Stimulated activated CD4-positive, alpha-beta T cell treated with anti-CD3 and anti-CD28 coated beads, TNF-alpha, amount 100 ng/mL, for 24 hours (primary cell): ENCODE measurements at places on chromosomes 1 and 21.

DNA sequence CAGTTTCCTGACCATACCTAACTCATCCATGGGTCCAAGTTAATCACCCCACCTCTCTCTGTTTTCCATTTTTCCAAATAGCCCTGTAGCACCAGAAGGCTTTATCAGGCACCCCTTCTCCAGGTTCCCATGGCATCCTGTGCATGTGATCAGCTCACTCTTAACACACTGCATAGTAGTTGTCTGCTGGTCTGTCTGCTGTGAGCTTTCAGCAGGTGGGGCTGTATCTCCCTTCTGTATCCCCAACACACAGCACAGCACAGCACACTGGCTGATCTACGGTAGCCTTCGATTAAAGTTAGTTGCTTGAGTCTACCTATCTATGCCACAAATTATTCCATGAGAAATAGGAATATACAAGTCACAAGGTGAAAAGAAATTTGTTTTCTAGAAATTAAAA, 54.3 kb upstream of the C1orf198 start:
- DNase-seq = no peak

DNA sequence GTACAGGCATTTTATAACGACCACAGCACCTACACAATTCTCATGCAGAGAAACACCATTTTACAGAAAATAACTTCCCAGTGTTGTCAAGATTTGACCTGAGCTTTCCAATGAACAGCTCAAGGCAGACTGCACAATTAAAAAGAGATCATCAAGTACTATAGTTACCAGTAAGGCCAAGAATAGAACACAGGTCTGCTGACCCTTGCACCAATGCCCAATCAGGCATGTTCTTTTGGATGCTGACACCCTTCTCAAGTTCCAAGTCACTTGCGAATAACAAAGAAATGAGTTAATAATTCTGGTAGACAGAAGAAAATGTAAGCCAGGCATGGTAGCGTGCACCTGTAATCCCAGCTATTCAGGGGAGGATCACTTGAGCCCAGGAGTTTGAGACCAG, 101.9 kb downstream of the SLC45A1 start:
- DNase-seq = no peak

DNA sequence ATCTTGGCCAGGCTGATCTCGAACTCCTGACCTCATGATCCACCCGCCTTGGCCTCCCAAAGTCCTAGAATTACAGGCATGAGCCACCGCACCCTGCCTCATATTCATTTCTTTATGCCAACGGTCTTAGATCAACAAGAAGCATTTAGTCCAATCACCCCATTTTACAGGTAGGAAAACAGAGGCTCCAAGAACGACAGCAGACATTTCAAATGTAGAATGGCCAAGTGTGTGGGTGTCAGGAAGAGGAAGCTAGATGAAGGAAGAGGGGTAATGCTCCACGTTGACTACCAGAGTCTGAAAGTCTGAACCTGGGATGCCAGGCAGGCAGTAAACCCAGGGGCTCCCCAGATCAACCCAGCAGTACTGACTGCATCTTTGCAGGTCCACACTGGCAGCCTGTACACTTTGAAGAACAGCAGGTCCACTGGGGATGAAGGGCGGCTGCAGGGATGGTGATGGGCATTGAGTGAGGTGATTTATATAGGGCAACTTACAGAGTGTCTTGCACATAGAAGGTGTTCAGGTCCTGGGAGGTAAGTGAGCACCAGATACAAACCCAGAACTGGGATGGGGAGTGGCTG, 120.2 kb downstream of the EPHB2 start:
- no peak for DNase-seq

- no peak for DNase-seq
Observed at GRCh38 chr1:115355069-115355468, 17.0 kb upstream of the NGF start.

DNA sequence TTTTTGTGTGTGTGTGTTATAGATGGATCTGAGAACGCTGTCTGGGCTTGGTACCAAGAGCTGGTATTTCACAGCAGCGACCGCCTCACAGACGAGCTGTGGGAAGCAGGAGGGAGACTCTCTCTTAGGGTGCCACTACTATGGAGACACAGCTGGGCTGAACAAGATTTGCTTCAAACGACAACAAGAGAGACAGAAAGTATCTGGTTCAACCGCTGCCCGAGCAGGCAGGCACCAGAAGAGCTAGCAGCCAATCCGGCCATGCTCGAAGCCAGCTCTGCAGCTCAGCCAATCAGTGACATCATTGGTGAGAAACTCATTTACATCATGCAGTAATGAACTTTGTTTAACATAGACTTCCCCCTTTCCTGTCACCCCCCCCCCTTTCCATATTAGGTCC, 341.3 kb downstream of the USP25 start:
- no peak for DNase-seq

DNA sequence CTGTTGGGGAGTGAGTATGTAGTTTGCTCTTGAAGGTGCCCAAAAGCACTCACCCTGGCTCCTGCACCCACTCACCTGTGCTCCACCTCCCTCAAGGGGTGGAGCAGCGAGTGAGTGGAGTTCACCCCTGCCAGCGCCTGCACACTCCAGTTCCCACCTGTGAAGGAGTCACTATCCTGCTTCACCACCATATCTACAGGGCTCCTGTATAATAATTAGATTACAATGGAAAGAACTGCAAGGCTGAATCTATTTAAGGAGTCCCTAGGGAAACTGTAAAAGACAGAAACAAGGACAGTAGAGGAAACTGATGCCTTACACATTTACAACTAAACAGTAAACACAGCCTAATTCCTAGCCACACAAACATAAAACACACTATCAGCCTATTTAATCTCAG, 4.1 kb downstream of the DNAI4 start:
- no peak for DNase-seq

DNA sequence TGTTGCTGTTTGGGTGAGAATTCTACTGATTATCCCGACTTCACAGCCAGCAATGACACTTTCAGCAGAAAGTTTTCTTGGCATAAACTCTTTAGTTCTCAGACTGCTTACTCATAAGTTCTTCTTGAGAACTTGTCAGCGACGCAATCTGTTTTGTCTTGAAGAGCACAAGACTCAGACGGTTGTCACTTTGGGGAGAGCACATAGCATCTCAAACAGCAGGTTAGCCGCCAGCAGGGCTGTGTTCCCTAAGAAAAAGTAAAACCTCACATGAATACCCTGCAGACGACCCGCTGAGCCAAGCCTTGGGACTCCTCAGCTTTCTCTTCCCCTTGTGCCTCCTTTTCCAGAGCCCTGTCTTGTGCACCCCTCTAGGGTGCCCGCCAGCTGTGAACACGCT, 11.4 kb downstream of the AGMAT start:
- DNase-seq = no peak

DNA sequence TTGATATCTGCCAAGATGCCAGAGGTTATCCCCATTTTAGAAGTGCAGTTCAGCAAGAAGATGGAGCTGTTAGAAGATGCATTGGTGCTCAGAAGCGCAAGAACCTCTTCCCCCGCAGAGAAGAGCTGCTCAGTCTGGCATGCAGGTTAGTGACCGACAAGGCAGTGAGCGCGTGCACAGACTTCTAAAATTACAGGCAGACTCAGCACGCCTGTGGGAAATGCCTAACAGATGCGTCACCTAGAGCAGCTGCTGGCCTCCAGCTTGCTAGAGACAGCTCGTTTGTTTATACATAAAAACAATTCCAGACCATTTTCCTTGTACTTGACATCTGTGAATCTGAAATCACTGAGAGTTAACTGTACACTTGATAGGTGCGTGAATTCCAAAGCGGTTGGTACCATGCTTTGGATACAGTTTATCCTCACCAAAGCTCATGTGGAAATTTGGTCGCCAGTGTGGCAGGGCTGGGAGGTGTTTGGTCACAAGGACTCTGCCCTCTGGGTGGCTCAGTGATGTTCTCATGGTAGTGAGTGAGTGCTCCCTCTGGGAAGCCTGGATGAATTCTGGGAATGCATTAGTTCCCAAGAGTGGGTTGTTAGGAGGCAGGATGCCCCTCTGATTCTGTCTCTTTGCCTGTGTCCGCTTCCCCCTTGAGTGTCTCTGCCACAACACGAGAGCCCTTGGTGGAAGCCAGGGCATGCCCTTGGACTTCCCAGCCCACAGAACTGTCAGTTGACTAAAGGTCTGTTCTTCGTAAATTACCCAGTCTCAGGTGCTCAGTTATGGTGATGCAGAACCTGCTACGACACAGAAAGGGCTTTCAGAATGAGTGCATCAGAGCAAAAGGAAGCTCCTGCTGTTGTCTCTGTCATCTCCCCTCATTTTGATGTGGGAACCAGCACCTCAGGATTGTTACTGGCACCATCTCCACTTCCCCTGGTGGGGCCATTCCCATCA, 24.4 kb downstream of the SNAP47 start:
- no peak for DNase-seq

DNA sequence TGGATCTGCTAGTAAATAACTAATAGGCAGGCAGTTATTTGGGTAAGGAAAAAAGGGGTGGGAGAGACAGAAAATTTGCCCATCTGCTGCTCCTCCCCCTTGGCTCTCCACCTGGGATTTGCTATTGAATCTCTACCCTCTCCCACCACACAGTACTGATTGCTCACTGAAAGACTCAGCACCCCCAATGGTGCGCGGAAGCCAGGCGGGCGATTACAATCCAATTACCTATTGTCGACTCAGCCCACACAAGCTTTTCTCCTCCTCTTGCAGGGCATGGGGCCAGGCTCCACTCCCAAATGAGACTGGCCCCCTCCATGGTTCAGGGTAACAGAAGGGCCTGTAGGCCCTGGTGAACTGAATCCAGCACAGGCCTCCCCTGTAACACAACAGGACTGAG, 2.7 kb upstream of the HMGN2 start:
- no peak for DNase-seq

DNA sequence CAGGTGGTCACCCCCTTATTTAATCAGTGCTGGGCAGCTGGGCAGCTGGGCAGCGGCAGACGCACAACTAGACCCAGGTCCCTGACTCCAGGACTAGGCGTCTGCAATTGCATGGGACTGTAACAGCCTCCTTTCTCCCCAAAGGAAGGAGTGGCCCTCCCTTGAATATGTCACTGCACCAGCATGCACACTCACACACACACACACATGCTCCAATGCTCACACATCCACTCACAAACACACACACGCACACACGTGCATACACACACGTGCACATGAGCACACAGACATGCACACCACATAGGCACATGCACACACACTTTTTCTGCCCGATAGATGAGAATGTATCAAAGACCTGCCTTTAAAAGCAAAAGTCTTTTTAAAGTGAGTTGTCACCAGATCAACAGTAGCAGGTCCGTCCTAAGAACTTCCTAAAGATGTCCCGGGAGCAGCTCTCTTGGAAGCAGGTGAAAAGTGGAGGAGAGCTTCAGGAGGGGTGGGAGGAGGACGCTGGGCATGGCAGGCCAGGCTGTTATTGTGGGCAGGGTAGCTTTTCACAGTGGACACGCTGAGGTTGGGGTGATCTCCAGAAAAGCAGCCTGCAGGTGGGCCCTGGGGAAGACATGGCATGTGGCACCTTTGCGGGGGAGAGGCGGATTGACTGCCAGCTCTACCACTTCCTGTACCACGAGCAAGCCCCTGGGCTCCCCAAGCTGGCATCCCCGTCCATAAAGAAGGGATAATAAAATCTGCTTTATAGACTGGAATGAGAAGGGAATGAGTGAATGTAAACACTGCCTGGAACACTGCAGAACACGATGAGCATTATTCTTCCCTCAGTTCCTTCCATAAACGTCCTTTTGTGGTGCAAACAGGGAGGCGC, 1.7 kb downstream of the PDE9A start:
- no peak for DNase-seq

DNA sequence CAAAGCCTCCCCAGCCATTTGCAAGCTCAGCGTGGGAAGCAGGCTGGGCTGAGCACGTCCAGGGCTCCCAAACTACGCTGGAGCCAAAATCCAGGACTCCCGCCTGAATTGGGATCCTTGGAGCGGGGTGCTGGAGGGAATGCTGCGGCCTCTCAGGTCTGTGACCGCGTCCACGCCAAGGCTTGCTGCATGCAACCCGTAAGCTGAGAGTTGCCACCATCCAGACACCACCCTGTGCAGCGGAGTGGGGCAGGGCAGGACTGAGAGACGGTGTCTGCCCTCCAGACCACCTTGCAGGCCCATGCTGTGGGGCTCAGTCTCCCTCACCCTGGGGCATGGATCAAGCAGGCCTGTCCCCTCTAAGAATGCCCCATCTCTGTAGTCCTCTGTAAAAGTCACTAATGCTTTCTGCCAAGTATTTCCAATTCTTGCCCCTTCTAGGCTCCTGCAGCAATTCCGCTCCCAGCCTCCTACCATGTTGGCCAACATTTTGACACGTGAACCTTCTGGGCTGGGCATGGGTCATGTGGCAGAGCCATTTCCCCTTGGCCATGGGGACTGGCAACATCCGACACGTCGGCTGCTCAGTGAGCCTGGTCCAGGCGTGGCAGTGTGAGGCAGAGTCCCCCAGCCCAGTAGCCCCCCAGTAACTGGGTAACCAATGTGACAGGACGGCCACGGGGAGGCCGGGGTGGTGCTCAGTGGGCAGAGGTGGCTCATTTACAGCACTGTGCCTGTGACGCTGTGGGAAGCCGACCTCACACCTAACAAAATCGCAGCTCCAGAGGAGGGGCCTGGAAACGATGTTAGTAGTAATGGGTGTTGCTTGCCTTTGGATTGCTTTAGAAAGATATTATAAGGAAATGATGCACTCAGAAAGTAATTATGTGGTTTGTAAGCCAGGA, 57.9 kb upstream of the PDE9A start:
- no peak for DNase-seq

- DNase-seq = peak; percentile 32
Observed at GRCh38 chr1:42922687-42923366, 35.8 kb downstream of the SLC2A1 start.

- no peak for DNase-seq
Observed at GRCh38 chr1:44713321-44713781, 17.6 kb downstream of the RNU5D-1 start.
